ENCODE measurements at places on chromosomes 12 and 14.

DNA sequence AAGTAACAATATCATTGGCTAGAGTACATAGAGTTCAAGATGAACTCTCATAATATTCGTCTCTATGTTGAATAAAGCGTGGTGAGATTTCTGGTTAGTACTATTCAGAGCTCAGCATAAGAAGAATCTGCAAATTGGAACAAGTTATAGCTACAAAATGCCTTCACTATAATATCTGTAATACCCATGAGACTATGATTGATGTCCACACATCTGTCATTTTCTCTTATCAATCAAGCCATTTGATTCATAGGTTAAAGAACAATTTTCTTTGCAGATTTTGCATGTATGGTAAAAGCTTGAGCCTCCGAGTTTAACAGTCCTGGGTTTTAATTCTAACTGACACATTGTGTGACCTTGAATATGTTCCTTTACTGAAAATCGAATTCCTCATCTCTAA, 1.4 kb downstream of the SOCS4 start:
- DNase-seq = no peak

DNA sequence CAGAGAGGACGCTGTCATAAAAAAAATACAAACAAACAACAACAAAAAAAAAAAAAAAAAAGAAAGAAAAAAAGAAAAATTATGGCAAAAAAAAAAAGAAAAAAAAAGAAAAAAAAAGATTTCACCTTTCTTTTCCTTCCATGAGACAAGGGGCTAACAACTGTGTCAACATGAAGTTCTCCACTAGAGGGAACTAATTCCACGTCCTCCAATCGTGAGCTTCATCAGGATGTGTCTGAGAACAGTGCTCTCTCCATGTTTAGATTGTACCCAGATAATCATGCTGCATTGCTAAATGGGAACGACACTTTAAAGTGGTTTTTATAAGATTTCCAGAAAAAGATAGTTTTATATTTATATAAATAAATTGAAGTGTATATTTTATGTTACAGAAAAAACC, 96.2 kb upstream of the PTPRB start:
- peak; percentile 83 for DNase-seq

DNA sequence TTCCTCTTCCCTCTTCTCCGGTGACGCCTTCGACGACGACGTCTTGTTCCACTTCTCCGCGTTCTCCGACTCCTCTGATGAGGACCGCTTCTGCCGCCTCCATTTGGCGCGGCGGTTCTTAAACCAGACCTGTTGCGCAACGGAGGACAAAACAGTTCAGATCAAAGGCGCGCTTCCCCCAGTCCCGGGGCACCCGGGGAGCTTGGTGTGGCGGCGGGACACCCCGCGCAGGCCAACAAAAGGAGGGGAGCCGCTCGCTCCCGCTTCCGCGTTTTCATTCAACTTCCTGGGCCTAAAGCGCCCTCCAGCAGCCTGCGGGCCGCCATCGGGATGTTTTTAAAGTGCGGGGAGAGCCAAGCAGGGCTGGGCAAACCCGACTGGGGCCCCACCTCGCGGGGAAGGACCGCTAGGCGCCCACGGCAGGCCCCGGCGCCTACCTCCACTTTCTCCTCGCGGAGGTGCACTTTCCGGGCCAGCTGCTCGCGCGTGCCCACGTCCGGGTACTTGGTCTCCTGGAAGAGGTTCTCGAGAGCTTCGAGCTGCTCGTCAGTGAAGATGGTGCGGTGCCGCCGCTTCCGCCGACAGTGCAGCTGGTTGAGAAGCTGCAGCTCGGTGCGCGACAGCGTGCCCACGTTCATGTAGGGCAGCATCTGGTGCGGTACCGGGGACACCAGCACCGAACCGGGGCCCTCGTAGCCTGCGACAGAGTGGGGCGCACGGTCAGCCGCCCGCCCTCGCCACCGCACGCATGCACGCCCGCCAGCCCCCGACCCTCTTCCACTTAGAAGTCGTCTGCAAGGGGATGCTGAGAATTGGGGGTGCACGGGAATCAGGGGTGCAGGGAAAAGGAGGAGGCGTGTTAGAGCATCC, 1.2 kb downstream of the GSC start:
- DNase-seq = peak; percentile 51

GRCh38 chr12:39804898-39805297, 185.3 kb upstream of the ABCD2 start:
- no peak for DNase-seq

- peak; percentile 37 for DNase-seq
These were observed 325.9 kb upstream of the LRFN5 start for GRCh38 chr14:41280745-41281144.

DNA sequence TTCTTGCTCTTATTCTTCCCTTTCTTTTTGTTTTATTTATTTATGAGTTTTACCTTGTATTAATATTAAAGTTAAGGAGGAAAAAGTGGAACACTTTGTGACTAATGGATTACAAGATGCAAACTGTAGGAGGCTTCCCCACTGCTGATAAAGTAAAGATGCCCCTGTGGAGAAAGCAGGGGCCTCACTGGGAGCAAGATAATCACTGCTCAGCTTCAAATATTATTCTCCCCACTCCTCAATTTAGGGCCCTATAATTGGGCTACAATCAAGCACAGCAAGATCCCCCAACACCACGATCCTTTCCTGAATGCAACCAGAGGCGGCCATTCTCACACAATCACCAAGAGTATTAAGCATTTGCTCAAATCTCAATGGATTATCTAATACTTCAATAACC, 149.2 kb downstream of the SLC2A13 start:
- DNase-seq = no peak

- no peak for DNase-seq
These were observed 1.6 kb upstream of the HHIPL1 start for GRCh38 chr14:99643343-99643742.

GRCh38 chr12:117593815-117594400, 232.5 kb upstream of the NOS1 start:
- DNase-seq = no peak

DNA sequence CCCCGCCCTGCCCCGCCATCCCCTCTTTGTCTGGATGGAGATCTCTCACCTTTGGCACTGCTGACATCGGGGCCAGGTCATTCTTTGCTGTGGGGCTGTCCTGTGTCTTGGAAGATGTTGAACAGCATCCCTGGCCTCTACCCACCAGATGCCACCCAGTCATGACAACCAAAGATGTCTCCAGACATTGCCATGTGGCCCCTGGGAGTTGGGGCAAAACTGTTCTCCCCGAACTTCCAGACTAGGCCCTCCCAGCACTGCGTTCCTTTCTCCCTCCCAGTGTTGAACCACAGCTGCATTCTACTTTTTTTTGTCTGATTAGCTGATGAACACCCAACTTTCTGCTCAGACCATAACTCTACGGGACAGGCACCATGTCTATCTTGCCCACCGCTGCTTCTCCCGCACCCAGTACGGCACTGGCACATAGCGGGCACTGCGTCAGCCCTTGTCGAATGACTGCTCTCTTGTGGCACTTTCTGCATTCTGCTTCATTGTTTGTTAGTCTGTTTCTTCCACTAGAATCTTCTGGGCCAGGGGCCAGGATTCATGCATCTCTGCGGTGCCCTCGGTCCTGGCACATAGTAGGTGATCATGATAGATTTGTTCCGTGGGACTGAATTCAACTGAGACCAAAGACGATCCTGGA, 13.1 kb upstream of the MYL2 start:
- DNase-seq = no peak

GRCh38 chr12:41940571-41940970, 204.1 kb downstream of the GXYLT1 start:
- DNase-seq = no peak

- no peak for DNase-seq
These were observed 8.6 kb downstream of the GLIPR1 start for GRCh38 chr12:75489187-75489586.

DNA sequence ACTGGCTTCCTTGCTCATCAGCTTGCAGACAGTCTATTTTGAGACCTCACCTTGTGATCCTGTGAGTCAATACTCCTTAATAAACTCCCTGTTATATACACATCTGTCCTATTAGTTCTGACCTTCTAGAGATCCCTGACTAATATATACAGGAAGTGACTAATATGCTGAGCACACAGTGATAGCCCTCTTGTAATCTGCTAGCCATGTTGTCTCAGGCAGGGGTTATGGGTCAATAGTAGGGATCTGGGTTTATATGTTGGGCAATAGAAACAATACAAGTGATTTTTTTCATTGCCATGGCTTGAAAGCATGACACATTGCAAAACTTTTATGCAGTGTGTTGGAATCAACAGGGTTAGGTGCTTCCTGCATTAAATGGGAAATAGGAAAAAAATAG, 562.2 kb downstream of the GALC start:
- no peak for DNase-seq

DNA sequence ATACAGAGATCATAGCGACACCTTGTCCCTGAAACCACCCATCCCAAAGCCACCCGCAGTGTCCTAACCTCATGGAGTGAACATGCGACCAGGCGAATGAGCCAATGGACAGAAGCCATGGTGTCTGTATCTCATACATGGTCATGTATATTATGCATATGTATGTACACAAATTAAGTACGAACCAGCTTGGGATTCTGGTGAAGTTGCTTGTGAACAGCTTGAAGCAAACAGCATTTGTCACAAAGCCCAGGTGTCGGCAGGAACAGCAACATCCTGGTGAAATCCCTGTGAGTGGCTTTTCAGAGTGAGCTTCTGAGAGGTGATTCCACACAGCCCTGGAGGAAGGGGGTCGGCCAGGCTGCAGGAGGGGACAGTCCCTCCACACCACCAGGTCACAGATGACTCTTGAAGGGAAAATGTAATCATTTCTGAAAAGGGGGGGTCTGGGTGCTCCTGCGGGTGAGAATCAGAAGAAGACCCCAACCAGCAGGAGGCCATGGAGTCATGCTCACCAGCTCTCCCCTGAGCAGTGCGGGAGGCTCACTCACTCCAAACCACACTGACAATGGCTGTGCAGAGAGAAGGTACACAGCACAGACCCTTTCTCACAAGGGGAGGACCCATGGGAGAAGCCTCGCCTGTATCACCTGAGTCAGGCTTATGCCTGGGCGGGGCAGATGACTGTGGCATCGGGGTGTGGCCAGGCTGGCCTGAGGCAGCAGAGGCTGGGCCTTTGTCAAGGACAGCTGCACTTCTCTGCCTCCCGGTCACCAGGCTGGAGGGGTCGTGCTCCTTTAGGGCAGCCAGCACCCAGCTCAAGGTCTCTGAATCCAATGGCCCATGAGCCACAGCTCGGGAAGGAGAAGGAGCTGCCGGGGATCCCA, 14.3 kb downstream of the CHGA start:
- no peak for DNase-seq

- no peak for DNase-seq
These were observed 78.8 kb downstream of the KCNMB4 start for GRCh38 chr12:70444903-70445302.

GRCh38 chr12:132593071-132593470, 17.3 kb downstream of the LRCOL1 start:
- DNase-seq = no peak

DNA sequence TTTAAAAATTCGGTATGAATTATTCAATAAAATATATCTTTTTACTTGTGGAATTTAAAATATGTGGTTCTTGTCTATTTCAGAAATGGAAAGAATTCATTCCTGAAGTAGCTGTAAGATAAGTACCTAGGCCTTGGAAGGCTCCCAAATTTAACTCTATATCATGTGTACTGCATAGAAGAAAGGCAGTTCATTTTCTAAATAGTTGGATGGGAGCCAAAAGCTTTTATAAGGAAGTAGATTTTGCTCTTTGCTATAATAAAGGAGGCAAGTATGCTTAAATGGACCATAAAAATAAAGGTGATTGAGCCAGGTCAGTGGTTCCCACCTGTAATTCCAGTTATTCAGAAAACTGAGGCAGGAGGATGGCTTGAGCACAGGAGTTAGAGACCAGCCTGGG, 187.5 kb downstream of the ATXN7L3B start:
- DNase-seq = no peak

DNA sequence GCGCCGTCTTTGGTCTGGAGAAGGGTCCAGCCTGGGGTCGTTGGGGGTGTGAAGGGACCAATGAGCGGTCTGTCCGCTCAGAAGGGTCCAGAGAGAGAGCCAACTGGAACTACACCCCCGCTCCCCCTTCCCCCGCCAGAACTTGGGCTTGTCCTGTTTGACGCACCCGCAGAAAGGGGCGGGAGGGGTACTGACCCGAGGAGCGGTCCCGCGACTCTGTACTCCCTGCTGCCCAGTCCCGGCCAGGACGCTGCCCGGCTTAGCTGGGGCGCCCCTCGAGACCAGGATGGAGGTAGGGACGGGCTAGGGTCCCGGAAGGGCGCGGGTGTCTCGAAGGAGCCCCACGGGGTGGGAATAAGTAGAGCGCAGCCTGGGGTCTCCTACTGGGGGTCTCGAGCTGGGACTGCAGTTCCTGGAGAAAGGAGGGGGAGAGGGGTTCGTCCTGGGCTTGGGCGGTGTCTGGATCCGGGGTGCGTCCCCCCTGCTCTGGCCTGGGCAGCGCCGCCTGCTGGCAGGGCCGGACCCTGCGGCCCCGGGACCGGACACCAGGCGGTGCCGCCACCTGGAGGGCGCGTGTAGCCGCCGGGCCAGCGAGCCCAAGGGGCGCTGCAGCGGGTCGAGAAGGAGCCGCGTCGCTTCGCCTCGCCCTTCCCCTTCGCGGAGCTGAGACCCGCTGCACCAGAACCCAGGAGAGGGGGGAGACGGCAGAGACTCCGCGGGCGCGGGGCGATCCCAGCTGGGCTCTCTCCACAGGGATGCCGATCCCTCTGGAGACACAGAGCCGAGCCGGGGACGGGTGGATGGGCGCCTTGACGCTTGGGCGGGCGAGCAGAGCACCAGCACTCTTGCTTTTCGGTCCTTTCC, 3.8 kb upstream of the CACNB3 start:
- peak; percentile 64 for DNase-seq

DNA sequence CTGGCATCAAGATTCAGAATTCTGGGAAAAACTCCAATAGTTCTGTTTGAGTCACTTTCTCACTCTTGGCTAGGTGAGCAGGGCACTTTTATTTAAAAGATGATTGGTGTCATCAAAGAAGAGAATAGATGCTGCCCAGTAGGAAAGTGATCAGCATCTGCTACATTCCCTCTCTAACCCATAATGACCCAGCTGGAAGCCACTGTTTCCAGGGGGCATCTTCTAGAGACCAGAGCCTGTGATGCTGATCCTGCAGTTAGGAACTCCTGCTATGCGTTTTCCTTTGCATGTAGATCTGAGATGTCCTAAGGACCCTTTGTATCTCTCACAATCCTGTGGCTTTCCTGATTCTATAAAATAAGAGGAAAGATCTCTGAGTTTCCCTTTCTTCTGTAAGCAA, 79.9 kb upstream of the TMTC1 start:
- DNase-seq = peak; percentile 22

- no peak for DNase-seq
These were observed 185.1 kb downstream of the CHST11 start for GRCh38 chr12:104641862-104642261.

Data from mesendoderm (in vitro differentiated cells).